ENCODE measurements at places on chromosomes 4 and X.
A peak's percentile ranks its signal among the peaks of the same experiment; 100 is the strongest.

DNA sequence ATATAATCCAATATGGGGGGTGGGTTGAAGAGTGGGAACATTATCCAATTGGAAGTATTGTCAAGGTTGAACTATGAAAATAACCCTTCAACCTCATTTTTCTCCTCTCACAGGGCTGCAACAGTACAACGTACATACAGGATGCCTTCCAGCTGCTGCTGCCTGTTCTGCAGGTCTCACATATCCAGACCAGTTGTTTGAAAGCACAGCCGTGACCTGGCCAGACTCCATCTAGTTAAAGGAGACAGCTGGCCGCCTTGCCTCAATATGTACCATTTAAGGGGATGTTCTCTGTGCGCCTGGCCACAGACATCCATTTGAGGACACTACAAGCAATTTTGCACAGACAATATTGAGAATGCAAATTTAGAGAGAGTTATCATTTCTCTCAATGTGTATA is 75.7 kb downstream of the FAM114A1 start:
- DNase-seq, result no peak

- no peak for DNase-seq
Measured at GRCh38 chrX:133440081-133440796, 24.9 kb upstream of the GPC4 start.

- DNase-seq, result no peak
Measured at GRCh38 chrX:267771-268261, 13.4 kb upstream of the PLCXD1 start.

GRCh38 chrX:39762266-39762841 is 335.4 kb downstream of the BCOR start:
- DNase-seq, result no peak

GRCh38 chr4:20403290-20403689 is 151.6 kb downstream of the SLIT2 start:
- DNase-seq, result no peak

- no peak for DNase-seq
Measured at GRCh38 chrX:150502979-150503897, 65.2 kb upstream of the MTM1 start.

- DNase-seq, result no peak
Measured at GRCh38 chr4:90186229-90186628, 59.0 kb downstream of the CCSER1 start.

DNA sequence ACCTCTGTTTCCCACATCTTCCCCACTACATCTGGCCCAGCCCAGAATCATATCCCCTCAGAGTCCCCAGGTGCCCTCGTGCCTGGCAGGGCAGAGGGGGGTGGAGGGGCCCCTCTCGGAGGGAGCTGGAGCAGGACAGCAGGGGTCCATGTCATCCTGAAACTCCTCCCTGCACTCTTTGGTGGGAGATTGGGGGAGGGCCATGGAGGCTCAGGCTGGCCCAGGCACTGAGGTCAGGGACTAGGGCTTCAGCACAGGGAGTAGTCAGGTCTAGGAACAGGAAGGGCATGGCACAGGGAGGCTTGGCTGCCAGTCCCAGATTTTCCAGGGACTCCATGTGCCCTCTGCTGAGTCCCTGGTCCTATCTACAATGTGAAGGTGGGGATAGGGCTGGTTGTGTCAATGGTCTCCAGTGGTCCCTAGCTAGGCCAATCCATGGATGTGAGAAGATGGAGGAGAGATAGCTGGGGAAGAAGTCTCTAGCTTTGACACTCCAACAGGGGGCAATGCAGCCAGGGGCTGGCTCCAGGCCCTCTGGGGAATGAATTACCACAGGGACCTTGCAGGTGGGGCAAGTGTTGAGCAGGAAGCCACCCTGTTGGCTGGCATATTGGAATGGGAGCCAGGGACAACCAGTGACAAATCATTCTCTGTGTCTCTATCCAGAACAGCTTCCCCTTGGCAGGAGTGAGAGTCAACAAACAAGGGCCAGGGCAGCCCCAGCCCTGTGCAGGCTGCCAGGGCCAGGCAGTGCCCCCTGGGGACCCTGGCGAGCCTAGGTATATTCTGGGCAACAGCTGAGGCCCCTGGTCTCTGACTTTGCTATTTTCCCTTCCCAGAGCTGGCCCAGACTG is 154.4 kb downstream of the EFNB1 start:
- peak; percentile 94 for DNase-seq

DNA sequence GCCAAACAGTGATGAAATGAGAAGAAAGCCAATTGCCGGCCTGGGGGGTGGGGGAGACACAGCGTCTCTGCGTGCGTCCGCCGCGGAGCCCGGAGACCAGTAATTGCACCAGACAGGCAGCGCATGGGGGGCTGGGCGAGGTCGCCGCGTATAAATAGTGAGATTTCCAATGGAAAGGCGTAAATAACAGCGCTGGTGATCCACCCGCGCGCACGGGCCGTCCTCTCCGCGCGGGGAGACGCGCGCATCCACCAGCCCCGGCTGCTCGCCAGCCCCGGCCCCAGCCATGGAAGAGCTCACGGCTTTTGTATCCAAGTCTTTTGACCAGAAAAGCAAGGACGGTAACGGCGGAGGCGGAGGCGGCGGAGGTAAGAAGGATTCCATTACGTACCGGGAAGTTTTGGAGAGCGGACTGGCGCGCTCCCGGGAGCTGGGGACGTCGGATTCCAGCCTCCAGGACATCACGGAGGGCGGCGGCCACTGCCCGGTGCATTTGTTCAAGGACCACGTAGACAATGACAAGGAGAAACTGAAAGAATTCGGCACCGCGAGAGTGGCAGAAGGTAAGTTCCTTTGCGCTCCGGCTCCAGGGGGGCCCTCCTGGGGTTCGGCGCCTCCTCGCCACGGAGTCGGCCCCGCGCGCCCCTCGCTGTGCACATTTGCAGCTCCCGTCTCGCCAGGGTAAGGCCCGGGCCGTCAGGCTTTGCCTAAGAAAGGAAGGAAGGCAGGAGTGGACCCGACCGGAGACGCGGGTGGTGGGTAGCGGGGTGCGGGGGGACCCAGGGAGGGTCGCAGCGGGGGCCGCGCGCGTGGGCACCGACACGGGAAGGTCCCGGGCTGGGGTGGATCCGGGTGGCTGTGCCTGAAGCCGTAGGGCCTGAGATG is at the start of gene SHOX:
TSS of gene SHOX (plus strand) at position 180 of the 885 bp plus-strand sequence. CDS start at position 287, 107 bp downstream.
- peak; percentile 49 for DNase-seq

DNA sequence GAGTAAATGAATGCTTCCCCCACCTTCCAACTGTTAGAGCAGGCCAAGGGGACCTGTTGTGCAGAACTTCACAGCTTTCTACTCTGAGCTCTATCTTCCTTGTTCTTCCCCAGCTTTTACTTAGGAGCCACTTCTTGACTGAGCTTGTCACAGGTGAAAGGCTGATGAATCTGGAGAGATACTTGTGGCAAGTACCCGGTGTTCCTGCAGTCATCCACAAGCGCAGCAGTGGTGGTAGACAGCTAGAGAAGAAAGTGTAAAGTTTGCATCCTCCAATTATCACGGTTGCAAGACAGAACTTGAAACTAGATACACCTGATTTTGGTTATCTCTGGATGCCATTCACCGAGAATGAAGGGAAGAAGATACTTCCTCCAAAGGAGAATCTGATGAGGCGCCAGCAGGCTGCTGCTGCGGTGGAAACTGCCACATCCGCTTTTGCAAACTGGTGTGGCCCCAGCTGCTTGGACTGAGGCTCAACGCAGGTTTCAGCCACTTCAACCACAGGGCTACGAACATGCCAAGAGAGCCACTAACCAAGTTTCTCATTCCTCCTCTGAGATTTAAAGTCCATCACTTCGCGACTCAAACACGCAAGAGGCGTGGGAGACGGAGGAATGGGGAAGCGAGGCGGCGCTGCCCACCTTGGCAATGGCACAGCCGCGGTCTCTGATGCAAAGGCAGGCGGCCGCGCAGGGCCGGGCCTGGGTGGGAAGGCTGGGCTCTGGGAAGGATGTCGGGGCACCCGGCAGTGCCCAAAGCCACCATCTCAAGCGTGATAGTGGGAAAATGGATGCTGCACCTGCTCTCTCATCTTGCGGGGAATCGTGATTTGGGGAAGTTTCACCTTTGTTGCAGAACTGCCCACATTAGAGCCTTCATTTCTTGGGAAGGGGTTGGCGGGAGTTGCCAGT is 1.3 kb upstream of the FHIP1A start:
- no peak for DNase-seq

DNA sequence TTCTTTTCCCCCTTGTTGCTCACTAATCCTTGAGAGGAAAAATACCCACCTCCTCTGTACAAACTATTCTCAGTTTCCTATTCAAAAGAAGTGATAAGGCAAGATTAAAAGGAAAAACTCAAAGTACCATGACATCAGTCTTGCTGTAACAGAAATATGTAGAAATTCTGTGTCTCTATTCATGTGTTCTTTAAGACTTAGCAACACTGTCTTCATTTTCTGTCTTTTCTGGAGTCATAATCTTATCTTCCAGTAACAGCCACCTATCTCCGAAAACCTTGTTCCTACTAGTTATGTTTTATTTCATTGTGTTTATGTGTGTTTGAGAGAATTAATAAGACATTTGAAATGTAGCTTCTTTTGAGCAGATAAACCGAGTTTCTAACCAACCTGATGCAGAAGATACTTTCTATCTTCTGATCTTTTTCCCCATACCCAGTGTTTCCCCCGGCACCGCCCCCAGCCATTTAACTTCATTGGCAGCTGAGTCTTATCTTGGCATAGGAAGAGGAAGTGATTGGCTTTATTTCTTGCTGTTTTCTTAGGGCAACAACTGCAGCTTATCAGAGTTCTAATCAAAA is 8.0 kb downstream of the FAM241A start:
- DNase-seq, result no peak

DNA sequence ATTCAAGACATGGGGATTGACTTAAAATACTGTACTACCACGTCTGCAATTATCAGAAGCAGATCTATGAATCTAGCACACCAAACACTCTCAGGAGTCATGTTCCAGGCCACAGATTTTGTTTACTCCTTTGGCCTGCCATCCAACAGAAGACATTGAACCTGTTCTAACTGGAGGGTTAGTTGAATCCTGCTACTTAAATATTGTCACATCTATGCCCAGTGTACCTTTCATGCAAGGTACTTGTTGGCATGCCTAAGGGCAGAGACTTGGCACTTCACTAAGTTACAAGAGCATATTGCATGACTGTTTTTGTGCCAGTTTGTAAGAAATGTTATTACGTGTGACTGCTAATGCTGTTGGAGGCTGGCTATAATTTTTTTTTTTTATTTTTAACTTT is 126.9 kb upstream of the BCOR start:
- DNase-seq, result no peak

DNA sequence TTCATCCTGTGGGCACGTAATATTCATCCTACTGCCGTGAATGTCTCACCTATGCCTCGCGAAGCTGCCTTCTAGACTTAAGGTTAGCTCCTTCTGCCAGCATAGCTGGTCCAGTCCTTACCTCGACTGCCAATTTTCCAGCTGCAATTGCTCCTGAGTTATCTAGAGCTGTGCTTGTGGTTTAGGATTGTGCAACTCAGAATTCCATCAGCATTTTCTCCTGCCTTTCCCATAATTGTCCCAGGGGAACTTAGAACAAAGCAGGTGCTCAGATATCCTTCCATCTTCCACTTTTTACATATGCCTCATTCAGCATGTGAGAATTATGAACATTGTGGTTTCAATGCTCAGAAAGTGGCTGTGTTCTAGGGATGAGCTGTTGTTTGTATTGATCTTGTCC is 131.4 kb upstream of the ADGRL3 start:
- no peak for DNase-seq

DNA sequence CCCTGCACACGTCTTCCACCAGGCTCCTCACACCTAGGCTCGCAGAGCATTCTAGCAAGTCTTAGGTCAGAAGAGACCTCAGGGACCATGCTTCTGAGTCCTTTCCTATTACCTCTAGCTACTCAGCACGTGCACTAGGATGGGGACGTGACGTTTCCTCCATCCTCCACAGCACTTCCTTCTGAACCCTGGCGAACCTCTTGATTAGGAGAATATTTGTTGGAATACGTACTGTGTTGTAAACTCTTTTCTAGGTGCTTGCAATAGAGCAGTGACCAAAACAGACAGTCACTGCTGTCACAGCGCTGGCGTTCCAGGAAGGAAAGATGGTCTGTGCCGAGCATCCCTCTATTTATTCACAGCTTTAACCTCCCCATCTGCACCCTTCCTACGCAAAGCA is 12.9 kb upstream of the TENM3 start:
- DNase-seq, result no peak

DNA sequence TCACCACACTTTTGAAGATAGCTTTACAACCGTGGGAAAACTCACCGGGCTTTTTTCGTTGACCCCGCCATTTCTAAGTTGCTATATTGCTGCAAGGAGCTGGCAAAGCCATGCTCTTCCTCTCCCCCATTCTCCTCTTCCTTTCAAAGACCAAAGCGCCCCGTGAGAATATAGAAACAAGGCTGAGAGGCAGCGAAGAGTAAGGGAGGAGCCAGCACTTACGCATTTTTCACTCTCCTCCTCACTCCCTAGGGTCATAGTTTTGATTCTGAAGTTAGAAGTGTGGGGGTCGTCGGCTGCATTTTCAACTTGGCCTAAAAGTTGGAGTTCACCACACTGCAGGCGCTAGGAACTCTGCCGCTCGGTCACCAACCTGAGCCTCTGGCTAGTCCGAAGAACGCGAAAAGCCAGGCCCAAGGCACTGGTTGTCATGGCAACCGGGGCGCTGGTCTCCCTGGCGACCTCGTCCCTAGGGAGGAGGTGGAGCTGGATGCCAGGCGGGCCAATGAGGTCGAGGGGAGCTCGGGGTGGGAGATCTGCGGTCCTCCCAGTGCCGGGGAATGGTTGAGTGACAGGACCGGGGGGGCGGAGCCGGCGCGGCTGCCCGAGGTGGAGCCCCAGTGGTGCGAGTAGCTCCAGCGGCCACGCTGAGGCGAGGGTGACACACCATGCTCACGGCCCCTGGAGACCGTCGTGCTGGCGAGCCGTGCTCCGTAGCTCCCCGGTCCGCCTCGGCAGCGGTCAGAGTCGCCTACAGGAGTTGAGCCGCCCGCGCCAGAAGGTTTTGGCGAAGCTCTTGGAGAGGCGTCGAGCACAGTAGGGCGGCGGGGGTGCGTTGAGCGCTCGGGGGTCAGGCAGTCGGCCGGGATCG is at the start of gene PTPN13:
TSS of gene PTPN13 (plus strand) at position 628 of the 871 bp plus-strand sequence. CDS start 40,942 bp downstream, outside the sequence.
- peak; percentile 98 for DNase-seq

GRCh38 chrX:103442536-103442901 is 66.2 kb downstream of the BEX3 start:
- no peak for DNase-seq

DNA sequence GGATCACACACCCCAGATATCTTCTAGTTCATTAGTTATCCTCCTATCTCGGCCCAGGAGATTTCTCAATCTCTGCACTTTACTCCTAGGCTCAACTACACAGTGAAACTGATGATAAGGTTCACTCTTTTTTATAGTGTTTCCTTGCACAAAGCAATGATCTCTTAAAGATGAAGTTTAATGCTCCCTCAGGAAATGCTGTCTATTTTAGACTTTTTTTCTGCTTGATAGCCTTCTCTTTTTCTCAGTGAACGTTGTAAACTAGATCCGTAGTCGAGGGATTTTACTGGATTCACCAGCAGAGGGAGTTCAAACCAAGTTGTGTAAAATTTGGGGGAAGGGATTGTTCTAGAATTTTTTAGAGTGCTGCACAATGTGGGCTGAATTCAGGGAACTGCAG is 269.6 kb downstream of the GBA3 start:
- no peak for DNase-seq

GRCh38 chr4:103397541-103397940 is 199.4 kb upstream of the CENPE start:
- no peak for DNase-seq
